ENCODE measurements at places on chromosomes 11 and 22.

DNA sequence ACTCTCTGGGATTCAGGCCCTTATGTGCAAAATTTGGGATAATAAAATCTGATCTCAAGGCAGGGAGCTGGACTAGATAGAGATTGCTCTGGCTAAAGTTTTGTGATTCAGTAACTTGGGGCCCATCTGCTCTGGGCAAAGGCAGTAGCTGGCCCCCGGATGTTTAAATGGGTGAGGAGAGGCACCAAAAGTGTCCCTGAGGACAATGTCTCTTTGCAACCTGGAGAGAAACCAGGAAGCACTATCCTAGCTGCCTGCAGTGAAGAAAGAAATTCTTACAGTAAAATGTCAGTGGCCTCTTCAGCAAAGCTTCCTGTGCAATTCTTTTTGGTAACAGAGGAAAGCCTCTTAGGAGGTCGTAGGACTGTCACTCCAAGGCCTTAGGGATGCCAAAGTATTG lies 54.6 kb upstream of the BARX2 start:
- no peak for DNase-seq

GRCh38 chr11:10667521-10667885 lies 26.1 kb downstream of the IRAG1 start:
- DNase-seq, result no peak

GRCh38 chr22:20840646-20841371 lies 17.8 kb downstream of the PI4KA start:
- no peak for DNase-seq

DNA sequence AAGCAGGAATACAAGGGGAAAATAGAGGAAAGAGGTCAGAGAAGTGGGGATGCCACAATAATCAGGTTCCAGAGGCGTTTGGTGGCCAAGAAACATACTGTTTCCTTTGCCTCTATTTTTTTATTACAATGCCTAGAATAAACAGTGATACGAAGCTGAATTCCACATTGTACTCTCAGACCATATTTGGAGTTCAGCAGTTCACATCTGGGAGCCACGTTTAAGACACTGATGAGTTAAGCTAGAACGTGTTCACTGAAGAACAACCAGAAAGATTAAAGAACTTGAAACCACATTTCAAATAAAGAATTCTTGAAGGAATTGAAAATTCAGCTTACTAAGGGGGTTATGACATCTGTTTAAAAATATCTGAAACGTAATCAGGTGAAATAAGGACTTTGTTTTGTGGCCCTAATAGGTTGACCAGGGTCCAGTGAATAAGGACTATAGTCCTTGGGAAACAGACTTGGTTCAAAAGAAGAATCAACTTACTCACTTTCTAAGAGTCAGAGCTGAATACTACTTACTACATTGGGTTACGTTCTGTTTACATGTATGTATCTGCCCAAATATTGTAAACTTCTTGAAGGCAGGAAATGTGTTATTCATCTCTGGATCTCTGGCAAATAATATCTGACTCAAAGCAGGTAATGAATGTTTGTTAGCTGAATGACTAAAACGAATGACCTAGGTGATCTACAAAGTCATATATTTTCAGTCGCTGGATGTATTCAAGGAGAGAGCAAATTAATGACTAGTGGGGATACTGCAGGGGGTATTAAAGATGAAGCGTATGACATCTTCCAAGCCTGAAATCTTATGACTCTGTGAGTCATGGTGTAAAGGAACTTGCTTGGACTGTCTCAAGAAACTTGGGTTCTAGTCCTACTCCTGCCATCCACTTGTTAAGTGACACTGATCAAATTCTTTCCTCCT lies 247.0 kb upstream of the NARS2 start:
- DNase-seq, result no peak

DNA sequence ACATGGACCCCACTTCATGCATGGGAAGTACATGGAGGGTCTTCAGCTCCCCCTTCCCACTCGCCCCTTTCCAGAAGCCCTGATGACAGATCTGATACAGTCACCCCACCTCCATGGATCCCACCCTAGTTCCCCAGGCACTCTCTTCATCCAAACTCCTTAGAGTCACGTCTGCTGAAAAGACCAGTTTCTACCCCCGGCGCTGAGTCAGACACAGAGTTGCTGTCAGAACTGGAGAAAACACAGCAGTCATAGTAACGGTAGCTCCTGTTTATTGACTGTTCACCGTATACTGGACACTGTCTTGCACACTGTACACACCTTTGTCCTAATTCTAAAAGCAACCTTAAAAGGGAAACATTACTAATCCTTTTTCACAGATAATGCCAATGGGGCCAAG lies 29.1 kb downstream of the DRD2 start:
- DNase-seq, result no peak

- no peak for DNase-seq
These were observed 32.5 kb downstream of the SYT13 start for GRCh38 chr11:45253640-45254039.

- DNase-seq, result no peak
These were observed 206.2 kb upstream of the MTMR2 start for GRCh38 chr11:96130061-96130620.

- no peak for DNase-seq
These were observed 7.6 kb downstream of the ATXN10 start for GRCh38 chr22:45678961-45679912.

GRCh38 chr22:46659791-46660186 lies 39.6 kb downstream of the GRAMD4 start:
- no peak for DNase-seq

DNA sequence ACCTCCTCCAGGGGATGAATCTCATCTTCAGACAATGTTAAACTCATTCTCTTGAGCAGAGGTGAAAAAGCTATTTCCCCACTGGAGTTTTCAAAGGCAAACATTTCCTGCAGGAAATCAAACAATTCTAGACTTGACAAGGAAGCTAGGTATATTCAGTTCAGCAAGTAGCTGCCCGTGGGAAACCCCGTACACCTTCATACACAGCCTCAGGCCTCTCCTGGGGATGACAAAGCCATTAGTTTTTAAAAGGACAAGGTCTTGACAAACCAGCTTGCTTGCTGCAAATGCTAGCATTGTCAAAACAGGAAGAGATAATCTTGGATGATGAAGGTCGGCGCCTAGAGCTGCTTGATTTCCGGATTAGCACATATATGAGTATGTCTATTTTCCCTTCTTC lies 1630.8 kb upstream of the TENM4 start:
- no peak for DNase-seq

DNA sequence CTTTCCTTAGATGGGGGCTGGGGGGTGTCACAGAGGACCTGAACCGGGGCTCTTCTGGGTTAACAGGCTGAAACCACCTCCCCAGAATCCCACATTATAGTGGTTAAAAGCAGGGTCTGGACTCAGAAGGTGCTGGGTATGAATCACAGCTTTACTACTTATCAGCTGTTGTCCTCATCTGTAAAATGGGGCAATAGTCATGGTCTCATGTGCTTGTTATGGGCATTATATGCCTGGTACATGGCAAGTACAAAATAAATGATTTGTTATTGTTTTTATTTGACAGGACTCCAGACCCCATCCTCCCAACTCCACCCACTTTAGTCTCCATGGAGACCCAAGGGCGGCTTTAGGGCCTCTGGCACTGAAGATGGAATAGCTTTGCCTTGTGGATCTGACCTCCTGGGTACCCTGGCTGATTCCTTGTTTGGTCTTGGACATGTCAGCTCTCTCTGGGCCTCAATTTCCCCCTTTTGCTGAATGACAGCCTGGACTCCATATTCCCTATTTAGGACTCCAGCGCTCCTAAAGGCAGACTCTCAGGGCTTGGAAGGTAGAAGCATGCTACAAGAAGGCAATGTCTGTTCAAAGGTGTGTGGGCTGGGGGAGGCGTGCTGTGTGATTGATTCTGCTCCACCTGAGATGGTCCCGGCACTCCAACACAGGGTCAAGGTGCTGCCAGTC lies 812 bp upstream of the SMTN start:
- no peak for DNase-seq

DNA sequence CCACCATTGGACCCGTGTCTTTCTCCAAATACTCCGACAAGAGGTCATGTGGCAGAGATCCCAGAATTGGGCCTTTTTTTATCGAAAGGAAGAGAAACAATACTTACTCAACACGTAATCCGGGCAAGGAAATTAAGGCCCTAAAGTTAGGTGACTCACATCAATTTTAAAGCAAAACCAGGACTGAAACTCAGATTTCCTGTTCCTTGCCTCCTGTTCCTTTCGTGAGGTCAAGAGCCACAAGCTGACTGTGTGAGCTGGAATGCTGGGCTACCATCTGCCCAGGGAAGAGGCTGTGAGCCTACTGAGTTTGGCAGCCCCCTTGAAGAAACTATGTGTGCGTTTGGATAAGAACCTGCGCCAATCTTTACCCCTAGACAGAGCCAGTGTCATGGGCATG lies 27.1 kb upstream of the MRGPRX2 start:
- no peak for DNase-seq

- no peak for DNase-seq
These were observed 1177.8 kb downstream of the TBC1D22A start for GRCh38 chr22:47940211-47940610.

GRCh38 chr22:39266398-39267030 lies 21.7 kb upstream of the PDGFB start:
- no peak for DNase-seq

DNA sequence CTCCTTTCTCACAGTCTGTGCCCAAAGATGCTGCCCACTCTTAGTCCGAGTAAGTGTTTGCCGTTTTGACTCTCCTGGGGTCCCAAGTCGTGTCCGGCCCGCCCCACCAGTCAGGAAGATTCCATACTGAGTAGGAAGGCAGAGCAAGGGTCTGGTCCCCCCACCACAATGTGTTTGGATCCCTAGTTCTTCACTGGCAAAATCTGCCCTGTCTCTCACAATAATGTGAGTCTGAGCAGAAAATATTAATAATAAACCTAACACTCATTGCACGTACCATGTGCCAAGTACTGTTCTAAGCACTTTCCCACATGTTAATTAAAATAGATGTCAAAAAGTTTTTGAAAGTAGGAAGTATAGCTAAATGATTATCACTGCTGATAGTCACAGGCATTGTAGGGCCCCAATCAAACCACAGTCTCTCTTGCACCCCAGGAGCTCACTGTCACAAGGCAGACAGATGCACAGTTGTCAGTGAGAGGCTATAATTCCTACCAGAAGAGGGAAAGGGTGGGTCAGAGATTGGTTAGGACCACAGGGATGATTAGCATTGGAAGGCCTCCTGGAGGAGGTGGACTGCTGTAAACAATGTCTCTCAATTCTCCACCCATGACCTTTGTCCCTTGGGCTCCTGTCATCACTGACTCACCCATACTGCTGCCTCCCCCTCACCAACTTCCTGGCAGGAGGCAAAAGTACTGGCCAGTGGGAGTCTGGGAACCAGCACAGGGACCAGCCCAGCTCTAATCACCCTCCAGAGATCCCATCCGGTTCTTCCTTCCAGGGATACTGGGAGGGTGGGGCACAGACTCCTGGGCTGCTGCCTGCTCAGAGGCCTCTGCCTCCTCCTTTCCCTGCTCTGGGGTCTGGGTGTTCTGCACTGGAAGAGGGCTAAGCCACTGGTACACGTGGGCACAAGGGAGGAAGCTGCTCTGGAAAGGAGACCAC lies 1.0 kb upstream of the POLD4 start:
- peak; percentile 12 for DNase-seq

GRCh38 chr22:39683639-39684038 lies 113.1 kb downstream of the CACNA1I start:
- no peak for DNase-seq

DNA sequence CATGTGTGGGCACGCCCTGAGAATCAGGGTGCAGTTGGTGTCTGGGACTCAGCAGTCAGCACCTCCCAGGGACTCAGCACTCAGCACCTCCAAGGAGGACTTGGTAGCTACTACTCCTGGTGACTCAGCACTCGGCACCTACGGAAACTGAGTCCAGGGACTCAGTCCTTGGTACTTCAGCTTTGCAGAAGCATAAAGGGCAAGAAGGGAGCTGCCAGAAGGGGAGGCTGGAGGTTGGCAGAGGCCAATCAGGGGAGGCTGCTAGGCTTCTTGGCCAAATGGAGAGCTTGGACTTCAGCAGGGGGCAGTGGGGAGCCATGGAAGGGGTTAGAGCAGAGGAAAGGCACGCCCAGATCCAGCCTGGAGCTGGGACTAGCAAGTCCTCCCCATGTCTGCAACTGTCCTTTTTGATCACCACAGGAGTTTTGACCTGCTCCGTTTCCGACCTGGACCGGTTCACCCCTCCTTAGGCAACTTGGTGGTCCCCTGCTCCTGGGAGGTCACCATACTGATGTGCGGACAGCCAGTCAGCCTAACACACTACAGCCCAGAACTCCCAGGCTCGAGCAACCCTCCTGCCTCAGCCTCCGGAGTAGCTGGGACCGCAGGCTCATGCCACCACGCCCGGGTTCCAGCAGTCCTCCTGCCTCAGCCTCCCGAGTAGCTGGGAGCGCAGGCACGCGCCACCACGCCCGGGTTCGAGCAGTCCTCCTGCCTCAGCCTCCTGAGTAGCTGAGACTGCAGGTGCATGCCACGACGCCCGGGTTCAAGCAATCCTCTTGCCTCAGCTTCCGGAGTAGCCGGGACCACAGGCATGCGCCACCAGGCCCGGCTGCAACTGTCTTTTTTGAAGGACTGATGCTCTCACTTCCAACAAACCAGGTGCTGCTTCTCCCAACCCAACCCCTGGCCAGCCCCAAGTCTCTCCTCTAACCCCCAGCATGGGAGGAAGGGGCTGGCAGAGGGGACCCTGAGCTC lies 1.5 kb downstream of the ANO9 start:
- DNase-seq, result no peak

DNA sequence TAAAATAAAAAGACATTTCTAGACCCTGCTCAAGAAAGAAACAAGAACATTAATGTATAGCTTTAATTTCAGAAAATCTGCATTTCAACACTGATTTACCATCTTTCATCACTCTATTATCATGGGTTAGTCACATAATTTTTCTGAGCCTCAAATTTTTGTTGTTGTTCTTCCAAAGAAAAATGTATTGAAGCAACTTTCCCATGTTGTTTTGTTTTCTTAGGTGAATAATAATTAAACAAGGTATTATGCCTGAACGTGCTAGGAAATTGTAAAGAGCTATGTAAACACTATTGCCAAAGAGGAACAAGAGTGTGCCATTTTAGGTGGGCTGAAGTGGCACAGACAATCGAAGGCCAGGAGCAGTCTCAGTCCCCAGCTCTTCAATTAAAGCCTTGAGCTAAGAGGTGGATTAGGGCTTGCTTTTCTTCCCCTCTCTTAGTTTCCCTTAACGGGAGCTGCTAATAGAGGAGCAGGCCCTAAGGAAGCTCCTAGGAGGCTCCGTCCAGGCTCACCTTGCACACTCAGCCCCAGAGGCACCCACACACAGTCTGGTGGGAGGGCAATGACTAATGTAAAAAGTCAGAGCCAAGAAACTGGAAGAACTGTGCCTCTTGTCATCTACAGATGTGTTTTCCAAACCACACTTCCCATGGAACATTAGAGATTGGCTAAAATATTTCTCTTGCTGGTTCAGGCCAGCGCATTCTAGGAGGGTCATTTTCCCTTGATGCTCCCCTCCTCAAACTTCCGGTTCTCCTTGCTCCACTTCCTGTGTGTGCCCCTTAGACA lies 8.8 kb upstream of the UBASH3B start:
- no peak for DNase-seq

GRCh38 chr11:17734418-17734911 lies at the start of gene KCNC1:
Gene KCNC1 (plus strand): TSS chr11:17734781. CDS start chr11:17736003, 1,222 bp downstream.
- peak; percentile 64 for DNase-seq

GRCh38 chr11:47843361-47844055 lies 4.6 kb downstream of the NUP160 start:
- DNase-seq, result no peak

- DNase-seq, result peak; percentile 82
These were observed 33.7 kb upstream of the MYRF start for GRCh38 chr11:61718621-61719302.

GRCh38 chr11:78199015-78199652 lies 10.4 kb downstream of the USP35 start:
- no peak for DNase-seq
